ENCODE measurements at places on chromosomes 5 and 9.

DNA sequence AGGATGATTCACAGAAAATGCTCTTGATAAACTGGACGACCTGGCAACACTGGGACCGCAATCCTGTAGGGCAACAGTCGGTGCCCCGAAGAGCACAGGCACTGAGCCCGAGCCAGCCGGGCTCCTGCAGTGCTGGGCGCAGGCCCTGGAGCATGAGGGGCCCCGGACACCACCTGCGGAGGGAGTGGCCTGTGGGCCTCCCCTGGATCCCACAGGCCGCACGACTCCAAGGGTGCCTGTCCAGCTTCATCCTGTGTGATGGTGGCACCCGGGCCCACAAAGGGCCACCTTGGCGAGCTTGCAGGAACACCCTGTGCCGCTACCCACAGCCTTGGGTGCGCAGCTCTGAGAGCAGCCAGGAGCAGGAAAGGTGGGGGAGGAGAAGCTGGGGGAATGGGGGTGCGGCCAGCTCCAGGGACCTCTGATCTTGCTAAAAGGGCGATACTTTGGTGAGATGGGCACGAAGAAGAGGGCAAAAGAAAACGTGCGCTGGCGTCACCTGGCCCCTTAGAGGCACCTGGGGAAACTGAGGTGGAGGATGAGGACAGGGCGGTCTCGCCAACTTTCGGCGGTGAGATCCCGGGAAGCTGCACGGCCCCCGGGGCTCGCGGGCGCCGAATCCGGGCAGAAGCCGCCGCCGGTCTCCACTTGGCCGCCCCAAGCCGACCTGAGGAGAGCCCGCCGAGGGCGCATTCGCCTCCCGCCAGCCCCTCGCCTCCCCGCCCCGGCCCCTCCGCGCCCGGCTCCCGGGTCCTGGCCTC is 722 bp downstream of the TBC1D9B start:
- peak; percentile 41 for DNase-seq

DNA sequence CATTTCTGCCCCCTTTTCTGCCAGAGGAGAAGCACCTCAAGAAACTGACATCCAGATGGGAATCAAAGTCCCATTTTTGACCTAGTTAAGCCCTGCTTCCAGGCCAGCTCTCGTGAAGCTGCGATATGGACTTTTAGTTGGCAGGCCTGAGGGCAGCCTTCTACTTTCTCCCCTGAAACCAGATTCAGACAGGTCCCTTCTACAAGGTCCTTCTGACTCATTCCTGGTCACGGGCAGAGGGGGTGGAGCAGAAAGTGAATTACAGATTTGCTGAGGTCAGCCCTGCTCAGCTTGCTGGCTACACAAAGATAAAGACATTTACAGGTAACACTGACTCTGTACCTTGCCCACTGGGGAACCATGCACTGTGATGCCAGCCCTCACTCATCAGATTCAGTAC is 52.8 kb upstream of the TUT7 start:
- DNase-seq, result peak; percentile 40

DNA sequence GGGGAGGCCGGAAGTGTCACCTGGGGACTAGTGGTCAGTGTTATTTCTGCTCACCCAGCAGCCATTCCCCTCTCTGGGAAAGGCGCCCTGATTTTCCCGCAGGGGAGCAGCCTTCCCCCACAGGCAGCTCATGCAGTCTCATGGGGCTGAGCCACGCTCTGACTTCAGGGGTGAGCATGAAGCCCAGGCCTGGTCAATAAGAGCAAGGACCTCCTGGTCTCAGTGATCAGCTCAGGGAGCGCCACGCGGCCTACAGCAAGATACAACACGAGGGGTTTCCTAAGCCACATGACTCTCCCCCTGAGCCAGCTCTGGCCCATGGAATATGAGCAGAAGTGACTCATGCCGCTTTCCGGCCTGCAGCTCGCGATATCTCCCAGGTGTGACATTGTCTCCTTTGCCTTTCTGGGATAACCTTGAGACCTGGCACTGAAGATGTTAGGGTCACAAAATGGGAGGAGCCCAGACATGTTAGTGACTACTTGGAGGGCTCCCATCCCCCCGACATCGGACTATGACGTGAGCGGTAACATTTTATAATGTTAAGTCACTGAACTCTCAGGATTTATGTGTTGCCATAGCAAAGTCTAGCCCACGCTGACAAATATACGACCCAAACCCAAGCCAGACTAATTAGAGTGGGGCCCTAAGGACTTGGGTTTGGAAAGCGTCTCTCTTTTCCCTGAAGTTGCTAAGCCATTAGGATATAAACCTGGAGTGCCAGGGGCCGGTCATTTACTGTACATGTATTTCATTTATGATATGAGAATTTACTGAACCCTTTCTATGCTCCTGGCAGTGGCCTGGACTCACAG is 46.5 kb upstream of the GFPT2 start:
- no peak for DNase-seq

GRCh38 chr5:163894645-163895044 is 389.2 kb downstream of the MAT2B start:
- no peak for DNase-seq

DNA sequence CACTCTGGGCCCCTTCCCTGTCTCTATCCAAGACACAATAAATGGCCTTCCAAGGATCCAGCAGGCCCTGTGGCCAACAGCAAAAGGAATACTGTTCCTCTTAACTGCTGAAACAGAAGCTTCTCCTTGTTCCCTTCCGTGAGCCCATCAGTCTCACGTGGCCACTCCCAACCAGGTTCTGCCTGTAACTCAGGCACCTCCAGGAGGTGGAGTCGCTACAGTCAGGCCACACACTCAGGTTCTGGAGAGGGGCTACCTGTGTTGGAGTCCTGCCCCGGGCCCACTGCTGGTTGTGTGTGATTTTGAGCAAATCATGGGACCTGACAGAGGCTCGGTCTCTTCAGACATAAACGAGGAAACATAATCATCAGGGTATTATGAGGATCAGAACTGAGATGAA is 10.3 kb downstream of the FAT2 start:
- no peak for DNase-seq

GRCh38 chr9:5438301-5439162 is 807 bp upstream of the PLGRKT start:
- peak; percentile 70 for DNase-seq

- peak; percentile 77 for DNase-seq
Observed at GRCh38 chr5:151770383-151771258, 1.1 kb upstream of the G3BP1 start.

DNA sequence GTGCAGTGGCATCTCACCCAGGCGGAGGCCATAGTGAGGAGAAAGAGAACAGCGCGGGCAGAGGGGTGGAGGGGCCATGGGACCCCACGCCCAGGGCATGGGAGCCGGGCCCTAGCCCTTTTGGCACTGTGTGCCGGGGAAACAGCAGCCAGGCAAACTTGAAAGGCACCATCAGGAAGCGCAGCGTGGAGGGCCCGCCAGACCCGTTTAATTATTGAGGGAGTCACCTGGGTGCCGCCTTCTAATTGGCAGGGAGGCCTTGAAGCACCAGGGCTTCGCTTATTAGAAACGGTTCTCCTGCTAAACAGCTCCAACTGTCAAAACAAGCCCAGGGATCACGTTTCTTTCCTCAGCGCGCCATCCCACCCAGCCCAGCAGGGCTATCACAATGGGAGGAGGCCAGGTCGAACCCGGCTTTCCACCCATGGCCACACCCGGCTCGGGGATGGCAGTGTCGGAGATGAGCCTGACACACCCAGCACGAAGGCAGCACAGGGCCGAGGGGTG is 104.6 kb upstream of the SARDH start:
- DNase-seq, result no peak

DNA sequence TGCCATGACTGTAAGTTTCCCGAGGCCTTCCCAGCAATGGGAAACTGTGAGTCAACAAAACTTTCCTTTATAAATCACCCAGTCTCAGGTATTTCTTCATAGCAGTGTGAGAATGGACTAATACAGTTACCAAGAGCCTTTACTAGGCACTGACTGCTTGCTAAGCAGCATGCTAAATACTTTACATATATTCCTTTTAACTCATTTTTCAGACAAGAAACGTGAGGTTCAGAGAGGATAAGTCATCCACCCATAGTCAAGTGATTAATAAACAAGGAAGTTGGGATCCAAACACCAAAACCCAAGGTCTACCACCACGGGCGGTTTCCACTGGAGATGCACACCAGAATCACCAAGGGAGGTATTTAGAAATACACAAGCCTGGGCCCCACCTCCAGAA is 50.8 kb downstream of the GABBR2 start:
- no peak for DNase-seq

DNA sequence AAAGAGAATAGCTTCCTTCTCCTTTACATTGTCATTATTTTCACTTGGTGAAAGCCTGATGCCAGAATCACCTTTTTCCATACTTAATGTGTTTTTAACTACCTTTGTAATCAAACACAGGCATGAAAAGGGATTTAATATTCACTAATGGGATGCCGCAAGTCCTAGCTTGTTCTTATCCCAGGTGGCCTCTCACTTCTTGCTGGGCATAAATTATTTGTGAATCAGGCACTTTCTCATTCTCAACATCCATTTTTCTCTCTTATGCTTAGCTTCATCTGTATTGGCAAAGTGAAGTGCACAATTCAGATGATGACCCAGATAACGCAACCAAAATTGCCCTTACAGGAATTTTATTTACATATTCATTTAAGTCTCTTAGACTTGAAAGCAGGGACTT is 10.9 kb downstream of the ACTL7B start:
- no peak for DNase-seq

DNA sequence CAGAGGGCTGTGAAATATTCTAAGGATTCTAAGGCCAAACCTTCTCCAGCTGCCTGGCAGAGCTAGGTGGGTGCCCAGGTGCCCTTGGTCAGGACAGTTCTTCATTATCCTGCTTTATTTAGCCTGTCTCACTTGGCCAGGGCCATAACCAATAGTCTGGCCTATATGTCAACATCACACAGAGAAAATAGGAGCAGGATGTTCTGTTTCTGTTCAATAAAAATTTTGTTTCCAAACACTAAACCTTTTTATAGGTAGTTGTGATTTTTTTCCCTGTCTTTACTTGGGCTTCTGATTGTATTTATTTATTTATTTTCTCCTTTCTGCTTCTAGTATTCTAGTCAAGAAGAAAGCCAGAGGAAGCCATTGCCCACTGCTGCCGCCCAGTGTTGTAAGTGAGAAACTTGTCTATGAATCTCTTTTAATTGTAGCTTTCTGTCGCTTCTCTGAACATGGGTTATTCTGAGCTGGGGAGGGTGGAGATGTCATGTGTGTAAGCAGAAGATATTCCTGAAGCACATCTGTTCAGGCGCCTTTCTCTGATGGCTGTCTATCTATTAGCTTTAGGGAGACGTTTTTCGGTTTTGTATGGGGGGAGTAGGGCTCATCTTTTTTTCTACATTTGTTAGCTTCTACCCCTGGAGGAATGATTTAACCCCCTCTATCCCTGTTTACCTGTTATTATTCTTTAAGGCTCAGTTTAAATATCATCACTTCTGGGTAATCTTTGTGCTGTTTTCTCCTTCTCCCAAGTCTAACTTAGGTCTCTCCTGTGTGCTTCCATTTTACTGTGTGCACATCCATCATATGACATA is 97.1 kb downstream of the UNC13B start:
- DNase-seq, result peak; percentile 67

GRCh38 chr9:127529671-127530070 is 78.4 kb downstream of the LRSAM1 start:
- no peak for DNase-seq

DNA sequence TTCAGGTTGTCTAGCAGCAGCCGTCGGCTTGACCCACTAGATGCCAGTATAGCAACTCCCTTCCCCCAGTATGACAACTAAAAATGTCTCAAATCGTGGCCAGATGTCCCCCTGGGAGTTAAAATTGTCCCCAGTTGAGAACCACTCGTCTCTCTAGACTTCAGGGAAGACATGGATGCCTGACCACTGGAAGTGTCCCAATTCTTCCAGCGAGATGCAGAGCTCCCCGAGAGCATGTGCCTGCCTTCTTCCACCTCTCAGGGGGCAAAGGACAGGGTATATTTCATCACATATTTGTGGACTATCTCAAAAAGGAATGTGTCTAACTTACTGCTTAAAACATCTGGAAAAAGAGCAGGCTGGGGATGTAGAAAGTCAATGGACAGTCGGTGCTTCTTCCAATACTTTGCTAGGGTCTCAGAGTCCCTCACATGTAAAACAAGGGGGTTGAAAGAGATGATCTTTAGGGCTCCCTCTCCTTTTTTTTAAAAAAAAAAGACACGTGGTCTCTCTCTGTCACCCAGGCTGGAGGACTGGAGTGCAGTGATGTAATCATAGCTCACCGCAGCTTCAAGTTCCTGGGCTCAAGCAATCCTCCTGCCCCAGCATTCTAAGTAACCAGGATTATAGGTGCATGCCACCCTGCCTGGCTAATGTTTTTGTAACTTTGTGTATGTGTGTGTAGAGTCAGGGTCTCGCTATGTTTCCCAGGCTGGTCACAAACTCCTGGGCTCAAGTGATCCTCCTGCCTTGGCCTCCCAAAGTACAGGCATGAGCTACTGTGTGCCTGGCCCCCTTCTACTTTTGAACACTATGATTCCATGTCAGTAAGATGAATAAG is 190.6 kb downstream of the DAB2IP start:
- DNase-seq, result no peak

DNA sequence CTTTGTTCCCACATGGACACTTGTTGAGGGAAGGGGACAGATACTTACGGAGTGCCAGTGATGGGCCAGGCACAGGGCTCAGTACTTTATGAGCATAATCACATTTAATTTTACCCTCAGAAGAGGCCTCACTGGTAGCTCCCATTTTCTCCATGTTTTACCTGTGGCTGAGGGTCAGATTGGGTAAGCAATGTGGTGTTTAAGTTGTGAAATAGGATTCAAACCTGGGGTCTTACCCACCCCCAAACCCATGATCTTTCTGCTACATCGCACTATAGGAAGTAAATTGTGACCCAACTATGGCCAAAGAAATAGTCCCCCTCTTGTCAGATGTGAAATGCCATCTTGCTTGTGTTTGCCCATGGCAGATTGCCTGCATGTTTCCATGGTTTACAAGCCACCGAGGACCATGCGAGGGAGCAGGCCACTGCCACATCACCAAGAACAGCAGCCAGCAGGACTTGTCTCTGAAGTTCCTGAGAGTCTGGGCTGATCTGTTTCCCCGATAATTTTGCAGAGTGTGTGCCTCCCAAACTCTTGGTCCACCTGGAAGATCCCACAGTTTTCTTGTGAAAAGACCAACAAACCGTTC is 95.4 kb downstream of the MACROH2A1 start:
- no peak for DNase-seq

DNA sequence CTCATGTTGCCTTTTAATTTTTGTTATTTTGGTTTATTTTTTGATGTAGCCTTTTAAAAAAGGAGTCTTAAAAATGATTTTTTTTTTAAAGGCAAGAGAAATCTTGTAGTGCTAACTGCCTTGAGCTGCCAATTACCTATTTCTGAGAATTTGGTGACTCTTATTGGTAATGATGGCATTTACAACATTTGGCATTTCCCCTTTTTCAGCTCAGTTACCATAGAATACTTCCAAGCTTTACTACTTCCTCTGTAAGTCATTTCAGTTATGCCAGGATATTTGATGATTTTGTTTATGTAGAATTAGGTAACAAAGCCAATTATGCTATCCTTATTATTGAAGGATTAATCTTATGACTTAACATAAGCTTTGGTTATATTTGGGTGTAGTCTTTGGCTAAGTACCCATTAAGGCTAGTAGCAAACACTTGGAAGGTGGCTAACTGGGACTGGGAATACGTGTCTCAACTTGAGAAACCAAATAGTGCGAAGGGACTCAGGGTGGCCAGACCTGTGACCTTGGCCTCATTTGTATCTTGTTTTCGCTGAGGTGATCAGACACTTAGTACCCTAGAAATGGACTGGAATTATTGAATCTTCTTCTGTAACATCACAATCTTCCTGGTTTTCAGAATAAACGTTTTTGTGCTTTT is 27.7 kb downstream of the CDC37L1 start:
- no peak for DNase-seq

GRCh38 chr9:801399-802071 is 40.0 kb upstream of the DMRT1 start:
- no peak for DNase-seq
